ENCODE measurements at places on chromosomes 4 and X.

DNA sequence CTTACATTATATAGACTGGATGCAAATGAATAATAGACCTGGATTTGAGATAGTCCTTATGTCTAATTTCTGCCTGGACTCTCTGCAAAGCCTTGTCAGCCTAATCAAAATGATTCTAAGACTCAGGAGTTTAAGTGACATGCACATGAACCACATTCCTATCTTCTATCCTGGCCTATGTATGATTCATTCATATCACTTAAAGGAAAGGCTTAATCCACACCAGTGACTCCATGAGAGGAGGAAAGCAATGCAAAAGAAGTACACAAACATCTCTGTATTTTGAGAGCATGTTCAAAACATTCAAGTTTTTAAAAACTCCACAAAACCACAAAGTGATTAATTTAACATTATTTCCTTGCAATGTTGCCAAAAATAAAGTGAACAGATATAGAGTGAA, 14.6 kb downstream of the AMOT start:
- no peak for DNase-seq

DNA sequence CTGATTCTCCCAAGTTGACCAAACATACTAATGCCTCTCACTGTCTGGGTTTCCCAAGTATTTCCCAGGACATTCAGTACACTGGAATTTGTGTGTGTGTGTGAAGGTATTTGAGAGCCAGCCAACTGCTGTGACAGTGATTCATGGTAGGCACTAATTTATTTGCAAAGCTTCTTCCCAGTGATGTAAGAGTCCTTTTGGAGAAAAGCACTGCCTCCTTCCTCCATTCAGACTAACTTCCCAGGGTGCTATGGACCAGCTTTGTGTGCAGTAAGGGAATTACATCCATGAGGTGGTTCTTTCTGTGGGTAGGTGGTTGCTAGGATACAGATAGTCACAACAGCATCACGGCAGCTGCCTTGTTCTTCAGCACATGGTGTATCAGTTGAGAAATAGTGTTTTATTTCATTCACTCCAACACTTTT, 8.7 kb downstream of the EGF start:
- DNase-seq: no peak

DNA sequence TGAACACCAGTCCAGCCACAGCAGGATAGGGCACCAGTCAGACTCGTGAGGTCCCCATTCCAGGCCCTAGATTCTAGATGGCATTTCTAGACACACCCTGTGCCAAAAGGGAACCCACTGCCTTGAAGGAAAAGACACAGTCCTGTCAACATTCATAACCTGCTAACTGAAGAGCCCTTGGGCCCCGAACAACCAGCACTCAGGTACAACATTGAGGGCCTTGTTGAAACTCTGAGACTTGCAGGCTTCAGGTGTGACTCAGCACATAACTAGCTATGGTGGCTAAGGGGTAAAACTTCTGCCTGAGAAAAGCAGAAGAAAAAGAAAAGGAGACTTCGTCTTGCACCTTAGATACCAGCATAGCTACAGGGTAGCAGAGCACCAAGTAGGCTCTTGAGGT, 252.9 kb upstream of the GRID2 start:
- no peak for DNase-seq

GRCh38 chr4:120066517-120067340, at the start of gene MAD2L1:
Gene MAD2L1, minus strand, starts transcription at chr4:120066848. Its CDS starts 114 bp downstream, at chr4:120066734.
- DNase-seq: peak; percentile 95

GRCh38 chr4:33149658-33150524, 2429.7 kb downstream of the PCDH7 start:
- DNase-seq: no peak
